ELR (cell line): ENCODE measurements at places on chromosomes 11 and 22.
A peak's percentile ranks its signal among the peaks of the same experiment; 100 is the strongest.

DNA sequence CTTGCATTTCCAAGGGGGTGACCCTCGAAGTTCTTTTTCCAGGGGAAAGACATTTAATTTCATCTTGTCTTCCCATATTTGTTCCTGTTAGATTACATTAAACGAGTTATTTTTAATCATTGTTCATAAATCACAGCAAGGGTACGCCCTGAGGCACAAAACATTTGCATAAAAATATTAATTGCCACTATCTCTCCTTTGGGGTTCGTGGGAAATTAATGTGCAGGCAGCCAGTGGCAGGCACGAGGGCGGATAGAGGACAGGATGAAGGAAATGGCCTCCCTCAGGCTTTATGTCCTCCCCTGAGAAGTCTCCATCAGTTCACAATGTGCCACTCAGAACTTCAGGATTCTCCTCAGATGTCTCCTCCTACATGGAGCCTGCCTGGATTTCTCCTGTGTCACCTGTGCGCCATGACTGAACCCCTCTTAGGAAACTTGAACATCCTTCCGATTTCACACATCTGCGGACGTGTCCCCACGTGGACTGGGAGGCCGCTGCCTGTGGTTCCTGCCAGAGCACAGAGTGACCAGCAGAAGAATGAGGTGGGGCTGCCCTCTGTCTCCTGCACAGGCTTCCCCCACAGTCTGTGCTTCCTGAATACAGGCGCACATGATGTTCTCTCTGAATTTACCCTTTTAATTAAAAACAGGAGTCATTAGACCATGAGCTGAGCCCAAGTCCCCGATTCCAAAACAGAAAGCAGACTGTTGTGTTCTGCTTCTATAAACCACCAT lies 1085.9 kb downstream of the TBC1D22A start:
- DNase-seq = no peak

DNA sequence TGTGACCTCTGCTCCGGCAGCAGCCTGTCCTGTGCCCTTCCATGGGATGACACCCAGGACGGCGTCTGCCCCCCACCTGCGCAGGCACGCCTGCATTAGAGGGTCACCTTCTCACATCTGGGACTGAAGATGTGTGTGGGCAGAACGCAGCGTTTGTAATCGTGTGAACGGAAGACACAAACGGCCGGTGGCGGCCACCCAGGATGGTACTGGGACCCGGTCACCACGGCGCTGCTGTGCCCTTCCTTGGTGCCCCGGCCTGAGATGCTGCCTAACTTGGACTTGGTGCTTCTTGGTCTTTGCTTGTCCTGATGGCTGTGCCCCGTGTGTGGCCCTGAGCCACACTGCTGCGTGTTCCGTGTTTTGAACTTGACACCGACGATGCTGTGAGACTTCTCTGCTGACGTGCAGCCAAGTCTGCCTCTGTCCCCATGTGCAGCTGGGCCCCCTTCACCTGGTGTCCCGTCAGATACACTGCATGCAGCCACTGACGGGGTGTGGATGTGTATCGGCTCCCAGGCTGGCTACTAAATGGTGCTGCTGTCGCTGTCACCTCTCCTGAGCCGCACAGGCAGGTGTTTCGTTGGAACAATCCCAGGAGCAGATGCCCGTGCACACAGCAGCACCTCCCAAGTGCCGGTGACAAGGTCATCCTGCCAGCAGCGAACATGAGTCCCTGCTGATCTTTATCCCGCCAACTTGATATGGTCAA lies 21.4 kb downstream of the YPEL1 start:
- no peak for DNase-seq

DNA sequence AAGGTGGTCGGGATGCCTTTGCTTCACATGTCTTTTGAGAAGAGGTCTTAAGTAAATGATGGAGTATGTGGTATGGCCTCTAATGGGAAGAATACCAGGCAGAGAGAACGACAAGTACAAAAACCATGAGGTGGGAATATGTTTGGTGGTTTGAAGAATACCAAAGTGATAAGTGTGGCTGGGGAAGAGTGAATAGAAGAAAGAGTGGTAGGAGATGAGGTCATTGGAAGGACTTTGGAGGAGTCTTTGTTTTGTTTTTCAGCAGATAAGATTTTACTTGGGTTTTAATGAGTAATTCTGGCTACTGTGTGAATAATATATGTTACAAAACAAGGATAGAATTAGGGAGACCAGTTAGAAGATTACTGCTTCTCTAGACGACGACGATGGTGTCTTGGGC lies 515.4 kb downstream of the RAB38 start:
- no peak for DNase-seq

GRCh38 chr22:29096736-29097669 lies 24.2 kb downstream of the KREMEN1 start:
- DNase-seq = no peak

- peak; percentile 71 for DNase-seq
Observed at GRCh38 chr11:74154620-74155281, 16.1 kb downstream of the C2CD3 start.

DNA sequence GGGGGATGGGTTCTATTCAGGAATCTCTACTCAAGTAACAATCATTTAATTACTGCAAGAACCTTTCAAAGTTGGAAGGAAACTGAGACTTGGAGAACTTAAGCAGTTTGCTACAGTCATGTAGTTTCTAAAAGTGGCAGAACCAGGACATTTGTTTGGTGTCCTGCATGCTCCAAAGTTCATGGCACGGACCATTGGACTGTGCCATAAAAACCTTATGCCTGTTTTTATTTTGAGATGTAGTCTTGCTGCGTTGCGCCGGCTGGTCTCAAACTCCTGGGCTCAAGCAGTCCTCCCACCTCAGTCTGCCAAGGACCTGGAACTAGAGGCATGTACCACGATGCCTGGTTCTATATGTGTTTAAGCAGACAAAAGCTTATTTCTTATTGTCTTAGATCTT lies 18.6 kb upstream of the AIFM3 start:
- no peak for DNase-seq

GRCh38 chr22:49569286-49570031 lies 258.2 kb downstream of the BRD1 start:
- DNase-seq = no peak

GRCh38 chr11:122882857-122883645 lies 492 bp downstream of the JHY start:
- DNase-seq = peak; percentile 72

DNA sequence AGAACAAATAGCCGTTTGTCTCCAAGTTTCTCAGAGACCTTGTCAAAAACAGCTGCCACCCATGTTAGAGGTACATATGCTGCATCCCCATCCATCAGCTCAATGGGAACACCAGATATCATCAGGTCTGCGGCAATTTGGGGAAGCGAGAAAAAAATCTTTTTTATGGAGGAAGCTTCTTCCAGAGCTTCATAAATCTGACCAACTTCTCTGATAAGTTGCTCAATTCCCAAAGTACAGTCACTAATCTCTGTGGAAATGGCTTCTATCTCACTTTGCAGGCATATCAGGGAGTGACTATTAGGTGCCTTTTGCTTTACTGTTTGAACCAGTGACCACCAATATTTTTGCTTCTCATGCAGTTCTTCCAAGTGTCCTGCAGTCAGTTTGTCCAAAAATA lies 34.3 kb upstream of the MRPL17 start:
- no peak for DNase-seq

GRCh38 chr22:50701076-50701419 lies 28.4 kb downstream of the SHANK3 start:
- no peak for DNase-seq

GRCh38 chr11:114977651-114978050 lies 299.3 kb downstream of the NXPE2 start:
- DNase-seq = no peak

DNA sequence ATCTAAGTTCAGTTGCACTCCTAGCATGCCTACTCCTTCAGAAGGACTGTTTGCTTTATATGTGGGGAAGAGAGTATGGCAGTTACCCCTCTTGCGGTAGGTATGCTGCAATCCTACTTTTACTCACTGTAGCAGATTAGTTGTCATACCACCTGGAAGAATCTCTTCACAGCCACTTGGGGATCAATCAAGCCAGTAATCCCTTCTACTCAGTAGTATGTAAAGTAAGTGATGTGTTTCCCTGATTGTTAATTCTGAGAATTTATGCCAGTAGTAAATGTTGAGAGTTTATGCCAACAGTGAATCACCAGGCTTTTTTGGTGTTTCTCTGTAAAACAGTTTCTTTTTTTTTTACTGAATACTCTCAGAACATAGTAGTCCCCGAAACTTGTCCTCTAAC lies 34.4 kb downstream of the PRMT3 start:
- no peak for DNase-seq

- no peak for DNase-seq
Observed at GRCh38 chr11:18332302-18332701, 9.9 kb downstream of the GTF2H1 start.

GRCh38 chr22:47215851-47216250 lies 453.4 kb downstream of the TBC1D22A start:
- no peak for DNase-seq

- no peak for DNase-seq
Observed at GRCh38 chr11:68955607-68955958, 25.2 kb downstream of the MRGPRD start.

DNA sequence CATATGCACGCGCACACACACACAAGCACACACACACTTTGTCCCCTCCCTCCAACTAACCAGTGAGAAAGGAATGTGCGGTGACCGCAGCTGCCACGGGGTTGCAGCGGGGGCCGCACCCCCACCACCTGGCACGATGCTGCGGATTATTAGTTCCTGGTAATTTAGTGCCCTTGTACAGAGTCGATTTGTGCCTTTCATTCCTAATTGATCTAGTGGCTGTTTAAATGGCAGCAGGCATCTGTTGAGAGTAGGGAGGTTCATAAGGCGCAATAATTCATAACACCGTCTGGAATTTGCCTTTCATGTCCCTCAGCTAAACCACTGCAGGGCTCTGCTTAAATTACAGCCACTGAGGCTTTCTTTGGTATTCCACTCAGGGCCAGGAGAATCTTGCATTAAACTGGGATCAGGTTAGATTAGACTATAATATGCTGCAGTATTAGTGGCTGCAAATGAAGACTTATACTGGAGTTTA lies 113.7 kb downstream of the FEZ1 start:
- DNase-seq = no peak

DNA sequence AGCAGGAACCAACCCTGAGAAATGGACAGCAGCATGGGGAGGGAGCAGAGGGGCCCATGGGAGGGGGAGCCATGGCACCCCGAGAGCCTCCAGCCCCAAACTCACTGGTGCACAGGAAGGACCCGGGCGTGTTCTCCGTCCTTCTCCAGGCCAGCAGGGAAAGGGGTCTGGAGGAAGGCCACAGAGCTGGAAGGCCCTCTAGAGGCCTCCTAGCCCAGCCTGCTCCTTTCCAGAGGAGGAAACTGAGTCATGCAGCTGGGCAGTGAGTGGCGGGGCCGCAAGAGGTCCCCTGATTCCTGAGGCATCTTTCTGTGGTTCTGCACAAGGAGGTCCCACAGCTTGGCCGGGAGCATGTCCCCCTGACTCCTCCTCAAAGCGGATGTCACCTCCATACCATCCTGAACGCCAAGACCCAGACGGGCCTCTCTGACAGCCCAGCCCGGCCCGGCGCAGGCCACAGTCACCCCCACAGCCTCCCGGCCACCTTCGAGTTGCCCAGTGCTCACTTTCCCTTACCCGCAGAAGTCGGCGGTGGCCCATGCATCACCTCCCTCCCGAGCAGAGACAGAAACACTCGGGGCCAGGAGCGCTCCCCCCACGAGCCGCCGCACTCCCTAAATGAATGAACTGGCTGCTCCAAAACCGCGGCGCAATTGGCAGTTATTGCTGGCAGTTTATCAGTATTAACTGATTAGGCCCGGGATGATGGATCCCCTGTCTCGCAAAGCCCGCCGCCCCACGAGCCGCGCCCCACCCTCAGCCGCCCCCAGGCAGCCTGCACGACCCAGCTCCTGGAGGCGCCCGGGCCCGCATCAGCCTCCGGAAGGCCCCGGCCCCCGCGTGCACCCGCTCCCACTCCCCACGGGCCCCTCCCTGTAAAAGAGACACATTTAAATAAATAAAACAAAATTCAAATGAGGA lies 272.5 kb downstream of the BUD13 start:
- DNase-seq = no peak

GRCh38 chr11:65477149-65477965 lies 21.5 kb upstream of the MALAT1 start:
- peak; percentile 96 for DNase-seq

- DNase-seq = no peak
Observed at GRCh38 chr22:28983190-28983589, 78.4 kb downstream of the C22orf31 start.

DNA sequence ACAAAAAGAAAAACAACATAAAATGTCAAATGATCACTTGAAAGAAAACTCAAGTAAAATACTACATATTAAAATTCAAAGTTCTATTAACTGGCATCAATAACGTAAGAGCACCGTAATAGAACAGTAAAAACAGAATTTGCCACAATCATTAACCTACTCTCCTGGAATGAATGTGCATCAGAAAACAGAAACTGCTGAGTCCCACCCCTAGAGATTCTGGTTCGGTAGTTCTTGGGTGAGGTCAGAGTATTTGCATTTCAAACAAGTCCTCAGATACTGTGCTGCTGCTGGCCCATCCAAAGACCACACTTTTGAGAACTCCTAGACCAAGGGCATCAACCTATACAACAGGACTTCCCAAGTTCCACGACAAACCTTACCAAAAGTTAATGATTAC lies 23.5 kb downstream of the PITPNB start:
- DNase-seq = no peak

DNA sequence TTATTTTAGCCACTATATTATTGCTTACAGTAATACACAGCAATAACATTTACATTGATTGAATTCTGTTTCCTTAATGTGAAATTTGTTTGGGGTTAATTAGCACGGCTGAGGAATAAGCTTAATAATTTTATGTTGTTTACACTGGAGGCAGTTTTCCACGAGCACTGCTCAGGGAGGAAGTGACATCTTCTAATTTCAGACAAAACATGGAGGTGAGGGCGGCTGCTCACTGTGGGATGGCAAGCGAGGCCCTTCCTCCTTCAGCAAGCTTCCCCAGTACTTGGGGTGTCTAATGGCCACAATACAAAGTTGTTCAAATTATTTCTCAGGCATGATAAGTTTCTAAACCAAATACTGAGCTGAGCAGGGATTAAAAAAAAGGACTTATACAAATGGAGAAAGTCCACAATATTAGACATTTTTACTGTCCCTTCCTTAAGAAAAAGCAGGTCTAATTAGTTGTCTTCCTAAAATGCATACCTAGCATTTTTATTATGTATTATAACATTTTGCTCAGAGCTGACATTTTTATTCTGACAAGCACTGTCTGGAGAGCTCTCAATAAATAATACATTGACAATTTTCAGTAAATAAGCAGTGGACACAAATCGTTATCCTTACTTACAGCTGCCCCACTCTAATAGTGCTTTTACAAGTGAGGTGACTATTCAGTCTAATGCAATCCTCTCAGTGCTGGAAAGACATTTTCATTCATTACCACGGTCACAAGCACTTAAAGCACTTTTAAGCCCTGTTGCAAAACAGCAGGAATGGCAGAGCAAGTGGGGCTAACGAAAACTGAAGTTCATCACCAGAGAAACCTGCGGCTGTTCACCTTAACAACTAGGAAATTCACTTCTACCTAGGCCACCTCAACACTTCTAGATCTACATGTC lies 56.2 kb downstream of the SOX6 start:
- DNase-seq = no peak

DNA sequence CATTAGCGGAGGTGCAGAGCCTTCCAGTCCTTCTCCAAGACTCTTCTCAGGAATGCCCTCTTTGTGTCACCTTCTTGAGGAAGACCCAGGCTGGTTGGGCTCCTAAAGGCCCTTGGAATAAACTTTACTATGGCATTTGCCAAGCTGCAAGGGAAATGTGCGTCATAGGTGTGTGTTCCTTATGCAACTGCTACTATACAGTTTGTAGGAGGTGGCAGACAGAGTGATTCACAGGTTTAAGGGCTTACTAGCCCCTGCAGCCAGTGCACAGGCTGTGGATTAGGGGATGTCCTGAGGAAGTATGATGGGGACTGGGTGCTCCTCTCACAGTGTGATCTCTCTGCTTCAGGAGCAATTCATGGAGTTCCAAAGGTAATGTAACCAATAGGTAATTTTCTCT lies 74.6 kb downstream of the TENM4 start:
- DNase-seq = no peak
